ENCODE measurements at places on chromosomes 2 and 18.

DNA sequence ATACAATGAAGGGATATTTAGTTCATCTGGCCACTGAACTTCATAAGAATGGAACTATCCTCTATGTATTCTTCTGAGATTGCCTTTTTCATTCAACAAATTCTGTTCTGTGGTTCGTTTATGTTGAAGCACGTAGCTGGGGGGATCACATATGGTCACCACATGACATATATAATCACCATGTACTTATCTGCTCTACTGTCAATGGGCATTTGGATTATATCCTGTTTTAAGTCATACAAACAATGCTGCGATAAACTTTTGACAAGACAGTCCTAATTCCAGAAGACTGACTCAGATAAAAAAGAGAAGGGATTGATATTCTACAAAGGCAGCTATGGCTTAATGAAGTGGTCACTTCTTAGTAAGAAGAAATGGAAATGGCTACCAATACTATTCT lies 116.0 kb upstream of the CCDC195 start:
- DNase-seq, result no peak

DNA sequence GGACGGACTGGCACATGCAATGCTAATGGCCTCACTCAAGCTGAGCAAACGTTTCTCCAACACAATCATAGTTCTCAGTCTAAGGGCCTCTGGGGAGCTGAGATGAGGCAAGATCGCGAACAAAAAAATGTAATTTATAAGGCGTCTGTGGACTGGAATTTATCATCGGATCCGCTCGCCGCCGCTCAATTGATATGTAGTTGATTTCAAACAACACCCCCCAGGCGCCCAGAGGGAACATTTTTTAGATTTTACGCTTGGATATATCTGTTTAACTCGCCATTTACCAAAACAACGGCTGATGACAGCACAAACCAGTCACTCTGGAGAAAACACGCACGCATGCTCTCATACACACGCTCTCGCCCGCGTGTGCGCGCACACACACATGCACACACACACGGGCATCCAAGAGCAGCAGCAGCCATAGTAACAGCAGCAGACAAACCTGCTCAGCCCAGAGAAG lies 335.8 kb downstream of the SMAD2 start:
- no peak for DNase-seq

DNA sequence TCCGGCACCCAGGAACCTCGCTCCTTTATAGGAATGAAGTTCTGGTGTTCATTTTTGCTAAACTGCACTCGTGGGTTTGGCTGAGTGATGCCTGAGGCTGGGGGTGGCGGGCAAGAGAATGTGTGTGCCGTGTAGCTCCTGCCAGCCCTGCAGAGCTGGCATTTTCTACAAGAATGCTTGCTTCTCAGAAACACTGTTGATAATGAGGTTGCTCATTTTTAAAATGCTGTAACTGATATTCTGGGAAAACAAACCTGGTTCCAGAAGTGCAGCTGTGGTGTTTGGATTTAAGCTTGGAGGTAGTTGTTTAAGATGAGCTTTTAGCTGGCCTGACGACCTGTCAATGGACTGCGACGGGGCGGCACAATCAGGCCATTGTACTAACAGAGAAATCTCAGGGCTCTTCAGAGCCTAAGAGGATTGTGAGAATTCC lies 511.9 kb upstream of the TNP1 start:
- no peak for DNase-seq

DNA sequence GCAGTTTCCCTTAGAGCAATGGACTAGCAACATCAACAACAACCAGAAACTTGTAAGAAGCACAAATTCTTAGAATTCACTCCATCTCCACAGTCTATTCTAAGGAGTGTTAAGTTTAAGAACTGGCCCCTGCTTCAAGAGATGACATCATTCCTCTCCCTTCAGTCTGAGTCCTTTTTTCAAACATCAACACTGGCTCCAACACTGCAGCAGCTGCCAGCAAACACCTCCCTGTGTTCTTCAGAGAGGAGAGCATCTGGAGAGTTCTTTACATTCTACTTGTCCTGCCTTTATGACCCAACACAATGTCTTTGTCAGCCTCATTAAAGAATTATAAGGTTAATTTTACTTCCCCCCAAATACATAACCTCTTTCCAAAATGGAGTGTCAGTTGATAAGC lies 122.3 kb downstream of the HNMT start:
- peak; percentile 40 for DNase-seq

DNA sequence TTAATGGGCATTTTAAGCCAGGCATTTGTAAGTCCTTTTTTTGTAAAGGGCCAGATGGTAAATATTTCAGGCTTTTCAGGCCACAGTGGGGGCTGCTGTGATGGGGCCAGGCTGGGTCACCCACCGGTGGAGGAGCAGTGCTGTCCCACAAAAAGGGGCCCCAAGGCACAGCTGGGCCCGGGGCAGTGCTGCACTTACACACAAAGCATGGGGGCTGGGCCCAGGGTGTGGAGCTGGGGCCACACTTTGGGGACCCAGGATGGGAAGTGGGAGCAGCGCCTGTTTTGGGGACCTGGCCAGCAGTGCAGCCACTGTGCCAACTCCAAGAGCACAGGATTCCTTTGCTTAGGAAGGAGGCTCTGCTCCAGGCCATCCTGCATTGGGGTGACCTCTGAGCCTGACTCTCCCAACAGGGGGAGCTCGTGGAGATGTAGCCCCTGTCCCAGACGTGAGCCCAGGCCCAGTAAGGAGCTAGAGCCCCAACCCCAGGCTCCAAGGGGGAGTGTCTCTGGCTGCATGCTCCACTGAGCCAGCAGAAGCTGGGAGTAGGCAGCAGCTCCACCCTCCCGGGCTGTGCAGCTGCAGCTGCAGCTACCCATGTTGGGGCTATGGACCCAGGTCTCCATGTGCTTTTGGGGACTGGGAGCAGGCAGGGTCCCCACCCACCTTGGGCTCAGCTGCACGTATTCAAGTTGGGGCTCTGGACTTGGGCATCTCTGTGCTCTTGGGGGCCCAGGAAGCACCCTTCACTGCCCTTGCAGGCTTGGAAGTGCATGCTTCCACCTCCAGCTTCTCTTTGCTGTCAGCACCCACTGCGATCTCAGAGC lies 1036.5 kb upstream of the CNTNAP5 start:
- DNase-seq, result no peak

DNA sequence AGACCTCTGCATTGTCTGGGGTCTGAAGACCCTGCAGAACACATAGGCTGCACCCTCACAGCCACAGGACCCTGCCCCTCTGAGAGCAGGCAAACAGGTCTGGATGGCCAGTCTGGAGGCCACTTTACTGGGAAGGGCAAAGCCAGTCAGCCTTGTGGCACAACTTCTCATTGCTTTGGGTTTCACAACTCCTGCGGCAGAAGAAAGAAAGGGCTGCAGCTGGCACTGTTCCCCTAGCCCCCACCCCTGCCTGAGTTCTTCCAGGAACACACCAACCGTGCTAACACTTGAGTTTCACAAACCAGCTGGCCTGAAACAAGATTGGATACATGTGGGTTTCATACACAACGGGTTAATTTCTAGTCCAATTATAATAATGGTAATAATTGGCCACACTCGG lies 276.5 kb upstream of the MGAT5 start:
- no peak for DNase-seq

DNA sequence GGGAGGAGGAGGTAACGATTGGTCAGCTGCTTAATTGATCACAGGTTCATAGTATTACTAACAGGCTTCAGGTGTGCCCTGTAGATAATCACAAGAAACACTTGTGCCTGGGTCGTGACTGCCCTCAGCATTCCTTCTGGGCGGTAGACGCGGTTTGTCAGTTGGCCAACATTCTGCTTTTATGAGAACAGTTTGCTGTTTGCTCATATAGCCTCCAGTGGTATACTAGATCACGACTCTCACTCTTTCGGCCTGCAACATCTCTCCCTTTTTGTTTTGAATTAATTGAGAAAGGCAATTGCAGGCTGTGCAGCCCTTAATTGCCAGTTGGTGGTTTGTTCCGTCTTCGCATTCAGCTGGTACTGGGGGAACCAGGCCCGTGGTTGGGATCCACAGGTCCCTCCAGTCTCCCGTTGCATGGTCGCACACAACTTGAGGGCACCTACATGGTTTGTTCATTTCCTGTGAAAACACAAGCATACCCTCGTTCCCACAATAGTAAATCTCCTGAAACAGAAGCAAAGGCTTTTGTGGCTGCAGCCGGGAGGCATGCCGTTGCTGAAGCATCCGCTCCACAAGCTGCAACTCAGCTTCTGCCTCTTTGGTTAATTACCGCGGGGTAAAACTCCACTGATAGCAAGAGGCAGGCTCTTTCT lies 30.3 kb upstream of the GPR17 start:
- DNase-seq, result no peak

- no peak for DNase-seq
Measured at GRCh38 chr2:144011098-144011497, 508.8 kb downstream of the ZEB2 start.

DNA sequence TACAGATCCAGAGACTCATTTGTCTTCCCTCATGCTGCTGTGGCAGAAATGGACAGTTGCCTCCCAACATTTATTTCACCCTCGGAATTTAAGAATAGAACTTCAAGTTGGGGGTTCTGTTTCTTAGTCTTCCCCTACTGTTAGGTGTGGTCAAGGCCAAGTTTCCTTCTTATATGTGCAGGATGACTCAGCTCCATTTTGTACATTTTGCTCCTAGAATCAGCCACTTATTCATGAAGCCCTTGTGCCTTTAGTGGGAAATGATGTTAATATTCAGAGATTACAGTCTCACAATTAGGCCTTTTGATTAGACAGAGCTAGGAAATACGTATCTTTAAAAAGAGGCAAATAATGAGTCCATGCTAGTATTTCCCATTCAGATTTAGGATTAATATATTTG lies 46.2 kb upstream of the ELOA2 start:
- no peak for DNase-seq

DNA sequence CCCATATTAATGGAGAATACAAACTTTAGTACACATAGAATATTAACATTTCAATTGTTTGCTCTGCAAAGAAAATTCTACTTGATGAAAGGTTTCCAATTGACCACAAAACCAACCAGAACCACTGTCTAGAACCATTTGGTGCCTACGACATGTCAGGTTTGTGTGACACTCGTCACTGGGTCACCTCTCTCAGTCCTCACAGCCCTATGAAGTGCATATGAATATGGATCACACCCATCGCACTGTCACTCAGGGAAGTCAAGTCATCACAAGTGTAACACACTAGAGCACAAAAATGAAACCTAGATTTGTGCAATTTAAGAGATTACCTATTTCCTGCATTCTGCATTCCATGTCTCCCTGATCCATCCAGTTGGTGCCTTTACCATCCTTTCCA lies 43.7 kb downstream of the PTPN2 start:
- DNase-seq, result no peak

- peak; percentile 83 for DNase-seq
Measured at GRCh38 chr18:53458944-53459580, 765.4 kb downstream of the MBD2 start.

- DNase-seq, result no peak
Measured at GRCh38 chr2:232292395-232293154, 86.0 kb upstream of the ALPP start.

DNA sequence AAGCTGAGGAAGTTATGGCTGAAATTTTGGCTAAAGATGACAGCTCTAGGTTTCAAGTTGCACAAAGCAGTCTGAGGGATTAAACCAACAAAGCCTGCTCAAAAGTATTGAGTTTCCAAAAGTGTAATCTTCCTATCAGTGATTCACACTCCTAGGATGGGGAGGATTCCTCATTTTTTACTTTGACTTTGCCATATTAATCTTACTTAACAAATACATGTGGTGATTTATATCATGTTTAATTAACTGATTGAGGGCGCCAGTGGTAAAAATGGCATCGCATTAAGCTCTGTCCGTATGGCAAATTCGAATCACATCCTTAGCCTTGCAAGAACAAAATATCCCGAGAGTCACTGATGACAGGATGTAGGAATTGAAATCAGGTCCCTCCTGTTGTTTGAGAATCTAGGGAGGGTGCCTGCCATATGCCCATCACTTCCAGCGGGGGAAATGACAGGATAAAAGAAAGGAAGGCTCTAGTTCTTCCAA lies 78.1 kb upstream of the ETAA1 start:
- no peak for DNase-seq

GRCh38 chr2:72743481-72743880 lies 82.4 kb downstream of the EXOC6B start:
- no peak for DNase-seq

DNA sequence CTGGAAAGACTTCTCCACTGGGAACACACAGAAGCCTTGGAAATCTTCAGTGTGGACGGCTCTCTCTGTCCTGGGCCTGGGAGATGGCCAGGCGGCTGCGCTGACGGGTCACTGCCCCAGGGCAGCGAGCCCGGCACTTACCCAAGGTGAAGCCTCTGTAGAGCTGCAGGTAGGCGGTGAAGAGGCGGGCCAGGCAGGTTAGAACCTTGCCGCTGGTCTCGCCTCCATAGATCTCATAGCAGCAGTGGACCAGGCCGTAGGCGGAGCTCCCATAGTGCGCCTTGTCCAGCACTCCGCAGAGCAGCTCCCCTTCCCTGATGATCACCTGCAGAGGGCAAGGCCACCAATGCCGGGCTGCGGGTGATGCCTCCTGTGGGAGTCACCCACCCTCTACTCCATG lies 53.0 kb downstream of the POLR1A start:
- DNase-seq, result no peak

DNA sequence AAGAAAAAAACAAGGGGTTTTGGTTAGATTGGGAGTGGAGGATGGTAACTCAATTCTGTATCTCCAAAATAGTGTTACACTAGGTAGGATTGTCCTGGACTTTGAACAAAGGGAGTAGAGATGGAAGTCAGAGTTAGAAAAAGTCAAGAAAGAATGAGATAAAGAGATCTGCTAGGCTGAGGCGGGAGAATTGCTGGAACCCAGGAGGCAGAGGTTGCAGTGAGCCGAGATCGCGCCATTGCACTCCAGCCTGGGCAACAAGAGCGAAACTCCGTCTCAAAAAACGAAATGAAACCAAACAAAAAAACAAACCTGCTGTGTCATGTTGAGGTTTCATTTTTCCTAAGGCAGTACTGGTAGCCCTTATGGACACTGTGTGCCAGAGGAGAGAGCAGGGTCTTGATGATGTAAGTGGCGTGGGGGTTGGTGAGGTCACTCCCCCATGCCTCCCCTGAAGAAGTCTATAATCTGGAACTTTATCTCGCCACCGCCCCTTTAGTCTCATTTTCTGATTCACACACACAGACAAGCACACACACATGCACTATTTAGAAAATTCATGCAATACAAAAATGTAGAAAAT lies 10.5 kb downstream of the DRC1 start:
- DNase-seq, result no peak

- DNase-seq, result no peak
Measured at GRCh38 chr2:62140426-62141141, 55.3 kb upstream of the B3GNT2 start.

DNA sequence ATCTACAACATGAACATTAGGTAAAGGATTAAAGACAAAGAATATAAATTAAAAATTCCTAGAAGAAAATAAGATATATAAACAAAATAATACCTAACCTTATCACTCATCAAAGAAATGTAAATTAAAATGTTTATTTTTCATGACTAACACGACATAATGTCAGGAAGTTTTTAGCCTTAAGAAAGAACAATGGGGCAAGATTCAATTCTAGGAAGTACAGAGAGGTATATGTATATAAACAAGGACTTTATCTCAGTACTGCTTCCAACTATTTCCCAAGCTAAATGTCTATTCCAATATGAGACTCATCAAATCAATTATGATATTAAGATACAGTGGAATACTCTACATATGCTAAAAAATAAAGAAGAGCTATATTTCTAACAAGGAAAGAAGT lies 44.1 kb downstream of the TTC21B start:
- DNase-seq, result no peak

Measured in NCI-H446 (cell line).